Umbilical cord (tissue), 2 donors: ENCODE measurements at places on chromosomes 3 and 15. TPM values are rescaled to one million over a fixed set of nuclear protein-coding genes. Genes with fewer than 3 reads are reported as not detected.

GRCh38 chr3:172043233-172043632 is 3.9 kb downstream of the FNDC3B start:
- DNase-seq = no peak

- no peak for DNase-seq
Observed at GRCh38 chr3:100852840-100853239, 140.4 kb downstream of the ABI3BP start.

- no peak for DNase-seq
Observed at GRCh38 chr3:17972476-17972875, 230.0 kb upstream of the TBC1D5 start.

DNA sequence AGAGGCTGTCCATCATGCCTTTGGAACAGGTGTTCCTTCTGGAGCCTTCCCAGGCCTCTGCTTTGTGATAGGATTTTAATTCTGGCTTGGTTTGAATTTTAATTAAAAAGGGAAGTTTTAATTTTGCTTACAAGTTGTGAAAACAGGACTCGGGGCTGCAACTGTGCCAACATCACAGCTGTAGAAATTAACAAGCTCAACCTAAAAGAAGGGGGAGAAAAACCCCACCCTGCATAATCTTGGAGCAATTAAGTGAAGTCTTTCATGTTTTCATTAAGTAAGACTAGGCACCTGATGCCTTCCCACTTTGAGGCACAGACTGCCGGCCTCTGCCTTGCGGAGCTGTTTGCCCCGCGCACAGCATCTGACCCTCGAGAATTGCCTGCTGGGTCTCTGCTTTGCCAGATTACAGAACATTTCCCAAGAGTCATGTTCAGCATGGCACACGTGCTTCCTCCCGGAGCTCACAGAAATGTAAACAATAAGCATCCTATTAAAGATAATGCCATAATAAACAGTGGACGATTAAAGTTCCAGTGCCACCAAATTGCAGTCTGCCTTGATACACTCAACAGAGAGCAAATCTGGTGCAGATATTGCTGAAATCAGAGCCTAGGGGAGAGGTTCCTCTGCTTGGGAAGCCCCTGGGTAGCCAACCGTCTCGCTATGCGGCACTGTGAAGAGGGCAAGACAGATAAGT is 364.2 kb downstream of the LRTM1 start:
- DNase-seq = no peak

- DNase-seq = no peak
Observed at GRCh38 chr3:20142517-20142916, 43.5 kb downstream of the SGO1 start.

DNA sequence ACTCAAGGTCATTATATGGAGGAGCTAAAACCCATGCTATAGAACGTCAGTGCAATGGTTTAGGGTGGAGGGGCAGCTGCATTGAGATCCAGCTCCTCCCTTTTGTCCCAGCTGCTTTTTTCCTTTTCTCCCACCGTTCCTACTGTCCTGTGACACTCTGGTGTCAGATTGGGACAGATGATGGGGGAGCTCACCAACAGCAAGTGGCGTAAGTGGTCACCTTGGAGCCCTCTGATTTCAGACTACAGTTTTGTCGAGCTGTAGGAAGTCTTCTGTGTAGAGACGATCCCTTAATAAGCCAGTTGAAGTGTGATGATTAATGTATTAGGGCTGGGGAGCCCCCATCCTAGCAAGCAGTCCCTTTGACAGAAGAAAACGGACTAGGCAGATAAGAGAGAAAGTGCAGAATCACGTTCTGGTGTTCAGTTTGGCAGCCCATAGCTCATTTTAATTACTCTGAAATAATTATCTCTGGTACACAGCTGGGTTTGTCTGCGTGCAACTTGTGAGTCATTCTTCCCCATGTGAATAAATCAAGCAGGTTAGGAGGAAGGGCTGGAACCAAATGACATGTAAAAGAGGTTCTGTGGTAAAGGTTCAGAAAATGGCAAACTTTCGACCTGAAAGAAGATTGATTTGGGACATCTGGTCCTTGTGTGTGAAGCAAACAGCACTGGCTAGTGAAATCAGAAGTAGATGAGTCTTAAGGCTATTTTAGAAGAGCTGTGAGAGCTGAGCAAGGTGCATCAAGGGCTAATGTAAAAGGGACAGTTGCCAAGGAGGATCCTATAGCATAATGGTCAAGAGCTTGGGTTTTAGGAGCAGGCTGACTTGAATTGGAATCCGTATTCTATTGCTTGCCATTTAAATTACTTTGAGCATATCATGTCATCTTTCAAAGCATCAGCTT is 241.4 kb downstream of the EDEM1 start:
- DNase-seq = peak; percentile 53

DNA sequence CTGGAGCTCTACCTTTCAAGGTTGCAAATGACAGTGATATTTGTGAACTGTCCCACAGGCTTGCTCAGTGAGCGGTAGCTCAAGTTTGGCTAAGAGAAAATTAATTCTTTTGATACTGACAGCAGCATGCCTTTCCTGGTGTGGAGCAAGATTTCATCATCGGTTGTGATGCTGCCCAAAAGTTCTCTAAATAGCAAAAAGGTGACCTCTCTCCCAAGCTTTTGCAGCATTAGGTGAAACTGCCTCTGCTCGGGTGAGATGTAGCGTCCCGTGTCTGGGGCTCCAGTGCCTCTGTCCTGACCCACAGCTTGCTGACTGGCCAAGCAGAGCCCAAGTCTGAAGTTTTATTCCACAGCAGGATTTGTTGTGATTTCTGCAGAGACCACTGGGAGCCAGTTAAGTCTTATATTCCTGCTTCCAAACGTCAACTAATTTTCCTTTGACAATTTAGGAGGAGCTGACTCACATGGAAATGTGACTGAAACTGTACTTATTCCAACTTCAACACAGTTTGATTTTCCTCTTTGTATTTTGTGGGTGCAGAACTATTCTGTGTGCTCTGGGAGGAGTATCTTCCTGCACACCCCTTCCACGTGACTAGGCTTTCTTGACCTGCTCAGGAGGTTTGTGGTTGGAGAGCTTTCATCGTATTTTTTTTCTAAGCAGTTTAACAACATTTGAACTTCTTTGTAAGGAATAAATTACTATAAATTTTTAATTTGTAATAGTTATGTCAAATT is 5.9 kb downstream of the SYNM start:
- no peak for DNase-seq

Gene TERC
- 274 TPM for total RNA-seq

Gene GPR62
- total RNA-seq = not detected
